ENCODE measurements at places on chromosomes 13 and 19. TPM values are rescaled to one million over a fixed set of nuclear protein-coding genes. Genes with fewer than 3 reads are reported as not detected.

Gene KIR2DL1
- not detected for total RNA-seq

Gene CAPN12
- 4.2 TPM for total RNA-seq

Gene GPR180
- total RNA-seq: 3.1 TPM

Gene GZMM
- not detected for total RNA-seq

Gene LRRC25
- total RNA-seq: 1.5 TPM

Gene SIGLECL1
- not detected for total RNA-seq

Gene CLC
- total RNA-seq: not detected

Gene FGF14
- 0.32 TPM for total RNA-seq

Gene NMRK2
- not detected for total RNA-seq

Gene PMIS2
- total RNA-seq: not detected

Gene SIGLEC8
- 9.8 TPM for total RNA-seq

Gene ZNF345
- 6.9 TPM for total RNA-seq

Gene BRSK1
- total RNA-seq: 15.8 TPM

Gene WDR87
- not detected for total RNA-seq

Gene POLR1D
- 154 TPM for total RNA-seq

Gene ZNF429
- total RNA-seq: 20.2 TPM

Gene MATK
- 1.8 TPM for total RNA-seq

Gene BORA
- 6.0 TPM for total RNA-seq

Gene GET3
- 82.5 TPM for total RNA-seq

Gene ZNF266
- total RNA-seq: 7.5 TPM

Gene SRRM5
- total RNA-seq: 0.43 TPM

Gene NTF4
- total RNA-seq: not detected

Gene ZNF222
- total RNA-seq: 2.7 TPM

Gene C19orf85
- total RNA-seq: not detected

Gene ZNF850
- 2.0 TPM for total RNA-seq

Gene GAS6
- total RNA-seq: 77.2 TPM

Gene RDH8
- total RNA-seq: not detected

Gene DBP
- total RNA-seq: 78.3 TPM

Gene KANK2
- total RNA-seq: 271 TPM

Gene ADGRE2
- 4.0 TPM for total RNA-seq

Gene CACNA1A
- not detected for total RNA-seq

Gene ETV2
- total RNA-seq: not detected

Gene HIF3A
- 51.8 TPM for total RNA-seq

Gene SLAIN1
- 14.9 TPM for total RNA-seq

Gene OR7C2
- total RNA-seq: not detected

Gene NCAN
- total RNA-seq: not detected

Gene ZNF813
- 3.1 TPM for total RNA-seq

Gene LGALS14
- not detected for total RNA-seq

Gene WDR88
- not detected for total RNA-seq

Gene CNFN
- total RNA-seq: 4.2 TPM

Gene TPTE2
- 0.42 TPM for total RNA-seq

Gene MAP4K1
- total RNA-seq: 1.1 TPM

Gene THSD1
- 4.0 TPM for total RNA-seq

Gene FOXA3
- total RNA-seq: not detected

Gene HSPB6
- 164 TPM for total RNA-seq

Gene DHDH
- total RNA-seq: not detected

Gene CGB5
- total RNA-seq: not detected

Gene DMKN
- 2.7 TPM for total RNA-seq

Gene IL17D
- 0.47 TPM for total RNA-seq

Gene CYP4F8
- not detected for total RNA-seq

Gene ADAMTS10
- 18.2 TPM for total RNA-seq

Measured in adrenal gland (tissue), 19 donors.